ENCODE measurements at places on chromosomes 3 and 15. TPM values are rescaled to one million over a fixed set of nuclear protein-coding genes. Genes with fewer than 3 reads are reported as not detected.

- H3K4me3 ChIP-seq = no peak overlapping the region
- peak; percentile 50 for DNase-seq
- H3K27ac ChIP-seq = no peak overlapping the region
- H3K36me3 ChIP-seq = no peaks in the 10 kb centered on the region
Observed at GRCh38 chr15:40064231-40064894, 25.4 kb upstream of the SRP14 start.

DNA sequence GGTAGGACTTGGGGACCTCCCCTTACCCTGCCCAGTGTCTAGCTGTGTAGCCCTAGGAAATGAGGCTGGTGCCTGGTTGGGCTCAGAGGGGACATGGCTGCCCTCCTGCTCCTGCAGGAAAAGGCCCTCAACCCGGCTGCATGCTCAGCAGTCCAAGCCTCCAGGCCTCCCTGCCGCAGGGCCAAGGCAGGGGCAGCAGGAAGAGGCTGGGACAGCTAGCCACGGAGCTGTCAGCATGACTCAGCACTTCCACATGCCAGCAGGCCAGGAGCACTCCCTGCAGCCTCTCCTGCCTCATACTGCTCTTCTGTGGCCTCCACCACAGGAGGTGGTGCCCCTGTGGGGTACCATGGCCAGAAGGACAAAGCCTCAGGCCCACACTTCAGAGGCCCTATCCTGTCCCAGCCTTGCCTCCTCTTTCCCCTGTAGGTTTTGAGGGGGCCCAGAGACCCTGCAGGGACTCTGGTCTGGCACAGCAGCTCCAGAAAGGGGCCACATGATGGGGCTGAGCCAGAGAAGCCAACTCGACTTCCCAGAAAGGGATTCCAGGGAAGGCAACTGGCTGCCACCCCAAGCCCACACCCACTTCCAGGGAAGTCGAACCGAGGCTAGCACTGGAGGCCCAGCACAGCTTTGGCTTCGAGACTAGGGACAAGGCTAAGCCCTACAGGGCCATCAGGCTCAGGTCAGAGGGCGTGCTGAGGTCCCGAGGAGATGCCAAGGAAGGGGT, 19.5 kb downstream of the TKT start:
- peak overlapping the region; percentile 66 for H3K27ac ChIP-seq
- peaks cover 80% of the 10 kb centered on the region for H3K36me3 ChIP-seq
- peaks cover 30% of the 10 kb centered on the region for H3K4me1 ChIP-seq

The KIF23 gene
- total RNA-seq = 50.2 TPM

DNA sequence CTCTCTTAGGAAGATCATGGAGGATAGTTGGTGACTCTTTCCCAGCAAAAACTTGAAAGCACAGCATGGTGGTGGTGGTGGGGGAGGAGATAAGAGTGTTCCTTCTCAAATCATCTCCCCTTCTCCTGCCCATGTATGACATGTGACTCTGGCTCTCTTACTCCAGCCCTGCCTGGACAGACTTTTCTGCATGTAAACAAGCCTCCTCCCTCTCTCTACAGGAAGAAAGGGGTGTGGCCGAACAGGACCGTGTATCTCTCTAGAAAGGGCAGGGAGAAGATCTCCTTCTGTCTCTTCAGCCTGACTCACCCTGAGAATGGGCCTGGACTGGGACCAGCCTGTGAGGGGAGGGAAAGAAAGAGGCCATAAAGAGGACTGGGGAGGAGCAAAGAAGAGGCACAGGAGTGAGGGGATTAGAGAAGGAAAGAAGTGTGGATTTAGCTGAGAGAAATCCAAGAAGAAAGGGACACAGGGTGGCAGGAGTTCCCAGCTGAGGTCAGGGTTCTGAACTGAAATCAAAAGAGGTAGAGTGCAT, 1.5 kb downstream of the CELF6 start:
- no peak for DNase-seq
- peaks cover 23% of the 10 kb centered on the region for H3K27me3 ChIP-seq
- H3K36me3 ChIP-seq = no peaks in the 10 kb centered on the region
- H3K27ac ChIP-seq = no peak overlapping the region
- H3K4me1 ChIP-seq = peaks cover 16% of the 10 kb centered on the region
- no peak overlapping the region for H3K4me3 ChIP-seq

- no peaks in the 10 kb centered on the region for H3K27me3 ChIP-seq
- peaks cover 12% of the 10 kb centered on the region for H3K36me3 ChIP-seq
- DNase-seq = no peak
- no peak overlapping the region for H3K4me3 ChIP-seq
Observed at GRCh38 chr3:57779666-57780065, 23.6 kb downstream of the SLMAP start.

DNA sequence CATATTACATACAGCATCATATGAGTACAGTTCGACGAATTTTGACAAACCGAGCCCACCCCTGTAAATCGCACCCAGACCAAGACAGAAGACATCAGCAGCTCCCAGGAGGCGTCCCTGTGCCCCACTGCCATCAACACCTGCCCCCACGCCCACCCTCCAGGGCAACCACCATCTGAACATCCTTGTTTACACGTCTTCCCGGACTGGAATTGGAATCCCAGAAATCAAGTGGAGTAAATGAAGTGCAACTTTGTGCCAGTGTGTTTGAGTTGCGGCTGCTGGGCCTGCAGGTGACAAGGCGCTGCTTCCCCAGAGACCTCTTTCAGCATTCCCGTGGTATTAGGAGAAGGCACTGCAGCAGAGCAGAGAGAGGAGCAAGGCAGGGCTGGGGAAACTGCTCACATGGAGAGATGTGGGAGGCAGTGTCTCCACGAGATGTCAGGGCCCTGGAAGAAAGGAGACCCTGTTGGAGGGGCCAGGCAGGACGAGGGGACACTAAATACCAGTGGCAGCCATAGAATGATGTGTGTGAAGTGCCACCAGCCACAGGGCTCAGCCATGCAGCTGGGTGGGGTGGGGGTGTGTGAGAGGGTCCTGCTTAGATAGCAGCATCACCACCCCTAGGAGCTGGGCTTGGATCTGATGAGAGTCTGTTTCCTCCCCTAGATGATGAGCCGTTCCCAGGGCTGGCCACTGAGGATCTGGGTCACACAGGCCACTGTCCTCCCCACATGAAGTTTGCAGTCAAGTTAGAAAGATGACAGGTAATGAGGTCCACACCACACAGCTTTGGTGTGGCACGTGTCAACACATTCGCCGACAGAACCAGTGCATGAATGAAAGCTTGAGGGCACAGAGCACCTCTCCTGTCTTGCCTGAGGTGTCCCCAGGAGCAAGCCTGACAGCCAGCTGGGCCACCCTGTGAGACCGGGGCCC, 33.4 kb upstream of the PCSK6 start:
- no peak for DNase-seq
- H3K4me1 ChIP-seq = no peaks in the 10 kb centered on the region
- H3K27ac ChIP-seq = no peak overlapping the region
- H3K36me3 ChIP-seq = no peaks in the 10 kb centered on the region
- no peak overlapping the region for H3K4me3 ChIP-seq
- H3K27me3 ChIP-seq = peaks cover 31% of the 10 kb centered on the region

GRCh38 chr15:101325263-101326025, 30.4 kb upstream of the SNRPA1 start:
- H3K4me3 ChIP-seq = no peak overlapping the region
- no peak for DNase-seq
- no peaks in the 10 kb centered on the region for H3K4me1 ChIP-seq
- H3K27me3 ChIP-seq = no peaks in the 10 kb centered on the region

GRCh38 chr15:66715181-66715624, 13.2 kb downstream of the SMAD6 start:
- H3K36me3 ChIP-seq = no peaks in the 10 kb centered on the region
- H3K4me3 ChIP-seq = no peak overlapping the region
- no peaks in the 10 kb centered on the region for H3K27me3 ChIP-seq
- no peaks in the 10 kb centered on the region for H3K4me1 ChIP-seq
- no peak overlapping the region for H3K27ac ChIP-seq

The ZBBX gene
- total RNA-seq = not detected

The ZNF502 gene
- total RNA-seq = 2.4 TPM

The ANKRD63 gene
- not detected for total RNA-seq

The CYP19A1 gene
- not detected for total RNA-seq

DNA sequence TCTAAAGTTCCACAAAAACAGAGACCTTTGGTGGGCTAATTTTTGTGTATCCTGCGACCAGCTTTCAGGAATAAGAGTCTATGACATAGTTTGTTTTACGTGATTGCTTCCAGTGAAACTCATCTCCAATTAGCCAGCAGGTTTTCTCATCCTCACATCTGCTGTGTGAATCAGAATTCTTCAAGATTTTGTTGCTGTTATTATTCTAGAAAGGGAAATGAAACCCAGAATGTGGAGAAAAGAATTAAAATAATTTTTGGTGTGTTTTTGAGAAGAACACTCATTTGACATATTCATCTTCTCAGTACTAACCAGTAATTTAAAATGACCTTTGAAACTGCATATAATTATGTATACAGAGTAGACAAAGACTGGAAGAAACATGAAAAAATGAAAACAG, 175.9 kb downstream of the USP13 start:
- peaks cover 18% of the 10 kb centered on the region for H3K4me1 ChIP-seq
- H3K4me3 ChIP-seq = no peak overlapping the region
- DNase-seq = no peak
- H3K36me3 ChIP-seq = peaks cover 5% of the 10 kb centered on the region

GRCh38 chr3:105865016-105865623, 3.7 kb downstream of the CBLB start:
- H3K36me3 ChIP-seq = peaks cover 3% of the 10 kb centered on the region
- DNase-seq = no peak
- H3K27me3 ChIP-seq = no peaks in the 10 kb centered on the region
- H3K4me1 ChIP-seq = peaks cover 34% of the 10 kb centered on the region
- H3K4me3 ChIP-seq = no peak overlapping the region

- DNase-seq = no peak
- H3K4me1 ChIP-seq = no peaks in the 10 kb centered on the region
- peaks cover 51% of the 10 kb centered on the region for H3K27me3 ChIP-seq
- H3K27ac ChIP-seq = no peak overlapping the region
- H3K4me3 ChIP-seq = no peak overlapping the region
Observed at GRCh38 chr3:103393395-103394186, 958.8 kb downstream of the ZPLD1 start.

DNA sequence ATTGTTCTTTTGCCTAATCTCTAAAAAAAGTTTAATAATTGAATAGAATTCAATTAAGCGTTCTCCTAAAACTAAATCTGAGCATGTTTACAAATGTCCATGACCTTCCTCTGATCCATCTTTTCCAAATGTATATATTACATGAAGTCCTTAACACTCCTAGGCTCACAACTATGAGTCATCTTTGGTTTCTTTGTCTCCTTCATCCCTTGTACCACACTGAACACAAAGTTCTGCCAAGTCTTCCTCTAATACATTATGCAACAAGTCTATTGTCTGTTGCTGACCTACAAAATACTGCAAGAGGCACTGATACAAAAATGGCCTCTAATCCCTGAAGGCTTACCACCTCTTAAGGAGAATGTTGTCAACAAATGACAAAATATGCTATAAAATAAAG, 550.2 kb downstream of the PYDC2 start:
- H3K27ac ChIP-seq = no peak overlapping the region
- no peaks in the 10 kb centered on the region for H3K27me3 ChIP-seq
- DNase-seq = peak; percentile 91

DNA sequence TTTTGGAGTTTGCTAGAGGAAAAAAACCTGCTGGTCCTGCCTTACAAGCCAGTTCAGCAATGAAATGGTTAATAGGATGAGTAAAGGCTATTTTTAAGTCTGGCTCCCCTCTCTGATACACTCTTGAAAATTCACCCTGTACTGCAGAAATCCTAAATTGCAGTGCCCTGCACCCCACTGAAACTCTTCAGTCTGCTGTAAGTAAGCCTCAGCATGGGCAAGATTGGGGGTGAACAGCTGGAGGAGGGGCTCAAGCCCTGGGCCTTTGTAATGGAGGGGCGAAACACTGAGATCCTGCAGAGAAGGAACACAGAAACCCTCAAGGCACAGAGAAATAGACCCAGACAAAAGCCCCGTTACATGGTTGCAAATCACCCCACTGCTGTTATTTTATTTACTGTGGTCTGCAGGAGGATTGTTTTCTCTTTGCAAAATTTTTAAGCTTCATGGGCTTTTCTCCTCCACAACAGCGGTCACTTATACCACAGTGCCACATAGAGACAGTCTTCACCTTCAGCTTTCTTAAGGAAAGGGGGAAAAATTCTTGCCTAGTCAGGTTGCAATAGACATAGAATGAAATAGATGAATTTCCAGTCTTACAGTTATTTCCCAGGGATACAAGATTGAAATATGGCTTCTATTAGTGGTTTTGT, 45.0 kb downstream of the SOX2 start:
- H3K27me3 ChIP-seq = no peaks in the 10 kb centered on the region
- H3K4me1 ChIP-seq = no peaks in the 10 kb centered on the region
- no peak for DNase-seq
- H3K27ac ChIP-seq = no peak overlapping the region
- H3K4me3 ChIP-seq = no peak overlapping the region

GRCh38 chr3:17038900-17039553, 154.3 kb downstream of the PLCL2 start:
- no peaks in the 10 kb centered on the region for H3K27me3 ChIP-seq
- no peak overlapping the region for H3K4me3 ChIP-seq
- DNase-seq = no peak

DNA sequence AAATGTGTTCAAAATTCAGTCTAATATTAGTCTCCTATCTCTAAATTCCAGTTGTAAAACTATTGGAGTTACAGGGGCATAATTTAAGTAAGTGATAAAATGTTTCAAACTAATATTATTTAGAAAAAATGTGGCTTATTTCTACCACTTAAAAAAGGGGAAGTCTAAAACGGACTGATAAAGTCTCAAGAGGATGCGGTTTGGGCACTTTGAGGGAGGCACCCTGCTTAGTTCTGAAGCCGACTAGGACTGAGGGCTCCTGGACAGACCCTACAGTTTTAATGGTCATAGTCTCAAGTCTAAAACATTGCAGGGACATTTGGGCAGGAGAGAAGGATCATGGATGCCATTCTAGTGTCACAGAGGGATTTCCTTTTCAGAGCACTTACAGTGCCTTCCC, 566.3 kb downstream of the NR2F2 start:
- no peaks in the 10 kb centered on the region for H3K4me1 ChIP-seq
- DNase-seq = no peak
- no peaks in the 10 kb centered on the region for H3K36me3 ChIP-seq
- no peak overlapping the region for H3K27ac ChIP-seq
- peaks cover 11% of the 10 kb centered on the region for H3K27me3 ChIP-seq

GRCh38 chr3:153339065-153339464, 177.0 kb downstream of the RAP2B start:
- DNase-seq = no peak
- H3K4me1 ChIP-seq = no peaks in the 10 kb centered on the region
- H3K4me3 ChIP-seq = no peak overlapping the region
- no peaks in the 10 kb centered on the region for H3K36me3 ChIP-seq
- no peaks in the 10 kb centered on the region for H3K27me3 ChIP-seq

DNA sequence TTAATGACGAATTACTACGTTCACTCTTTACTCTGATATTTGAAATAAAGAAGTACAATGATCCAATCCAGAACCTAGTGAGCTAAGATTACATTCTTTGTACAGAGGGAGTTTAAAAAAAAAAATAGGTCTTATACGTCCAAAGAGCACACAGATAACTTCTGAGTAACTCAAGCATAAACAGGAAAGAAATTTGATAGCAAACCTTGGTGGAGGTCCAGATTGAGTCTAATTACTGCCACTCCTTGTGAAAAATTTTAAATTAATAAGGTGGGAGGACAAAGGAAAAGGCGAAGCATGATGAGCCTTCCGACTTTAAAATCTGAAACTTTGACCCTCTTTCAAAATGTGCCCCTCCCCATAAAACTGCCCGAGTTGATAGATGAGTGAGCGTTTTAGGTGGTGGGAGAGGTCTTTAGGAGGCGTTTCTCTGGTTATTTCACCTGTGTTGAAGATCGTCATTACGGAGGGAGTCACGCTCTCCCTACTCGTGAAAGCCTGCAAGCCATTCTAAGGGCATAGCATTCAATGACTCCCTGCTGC, 127.0 kb upstream of the ROBO2 start:
- H3K36me3 ChIP-seq = no peaks in the 10 kb centered on the region
- no peak overlapping the region for H3K27ac ChIP-seq
- peaks cover 32% of the 10 kb centered on the region for H3K27me3 ChIP-seq
- H3K4me3 ChIP-seq = no peak overlapping the region
